ENCODE measurements at places on chromosomes 1 and 21.

DNA sequence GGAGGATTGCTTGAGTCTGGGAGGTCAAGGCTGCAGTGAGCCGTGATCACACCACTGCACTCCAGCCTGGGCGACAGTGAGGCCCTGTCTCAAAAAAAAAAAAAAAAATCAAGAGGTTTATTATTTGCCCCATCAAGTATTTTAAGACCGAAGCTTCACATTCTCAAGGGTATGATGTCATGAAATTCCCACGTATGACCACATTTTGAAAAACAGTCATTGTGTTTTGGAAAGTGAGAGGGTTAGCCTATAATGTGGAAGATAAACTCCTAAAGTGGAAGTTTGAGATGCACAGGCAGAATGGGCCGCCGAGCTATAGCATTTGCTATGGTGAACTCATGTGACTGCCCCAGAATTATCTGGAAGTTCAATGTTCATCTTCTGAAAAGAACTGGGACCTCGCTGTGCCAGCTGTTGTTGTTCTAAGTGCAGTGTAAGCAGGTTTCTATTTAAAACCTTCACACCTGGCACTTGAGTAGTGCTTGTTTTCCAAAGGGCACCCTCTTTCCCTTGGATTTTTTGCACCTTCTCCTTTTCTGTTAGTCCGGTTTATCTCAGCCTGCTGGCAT is 96.9 kb upstream of the SLC25A33 start:
- H3K27me3 ChIP-seq: no peaks in the 10 kb centered on the region
- no peaks in the 10 kb centered on the region for H3K36me3 ChIP-seq
- no peak overlapping the region for H3K4me3 ChIP-seq
- H3K27ac ChIP-seq: peak overlapping the region; percentile 63
- no peak for DNase-seq

DNA sequence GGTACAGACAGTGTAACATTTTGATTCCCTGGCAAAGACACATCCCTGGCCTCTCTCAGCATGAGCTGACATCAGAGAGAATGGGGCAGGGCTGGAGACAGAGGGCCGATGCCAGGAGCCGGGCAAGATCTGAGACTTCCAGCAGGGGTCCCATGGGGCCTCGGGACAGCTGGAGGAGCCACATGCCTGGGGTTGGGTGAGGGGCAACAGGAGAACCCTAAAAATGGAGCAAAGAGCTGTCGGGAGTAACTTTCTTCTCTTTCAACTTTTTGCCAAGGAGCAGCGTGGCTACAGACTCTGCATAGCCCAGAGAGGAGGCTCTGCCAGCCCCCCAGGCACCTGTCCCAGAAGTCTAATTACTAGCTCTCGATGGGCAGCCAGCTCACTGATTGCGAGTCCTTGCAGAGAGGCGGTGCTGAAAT is 130.8 kb downstream of the LACTBL1 start:
- DNase-seq: peak; percentile 29
- no peaks in the 10 kb centered on the region for H3K4me1 ChIP-seq
- no peaks in the 10 kb centered on the region for H3K36me3 ChIP-seq
- no peak overlapping the region for H3K27ac ChIP-seq

- no peaks in the 10 kb centered on the region for H3K27me3 ChIP-seq
- DNase-seq: no peak
- H3K36me3 ChIP-seq: no peaks in the 10 kb centered on the region
- no peak overlapping the region for H3K27ac ChIP-seq
- no peak overlapping the region for H3K4me3 ChIP-seq
- H3K4me1 ChIP-seq: no peaks in the 10 kb centered on the region
These were observed 30.3 kb downstream of the YARS1 start for GRCh38 chr1:32786856-32787255.

DNA sequence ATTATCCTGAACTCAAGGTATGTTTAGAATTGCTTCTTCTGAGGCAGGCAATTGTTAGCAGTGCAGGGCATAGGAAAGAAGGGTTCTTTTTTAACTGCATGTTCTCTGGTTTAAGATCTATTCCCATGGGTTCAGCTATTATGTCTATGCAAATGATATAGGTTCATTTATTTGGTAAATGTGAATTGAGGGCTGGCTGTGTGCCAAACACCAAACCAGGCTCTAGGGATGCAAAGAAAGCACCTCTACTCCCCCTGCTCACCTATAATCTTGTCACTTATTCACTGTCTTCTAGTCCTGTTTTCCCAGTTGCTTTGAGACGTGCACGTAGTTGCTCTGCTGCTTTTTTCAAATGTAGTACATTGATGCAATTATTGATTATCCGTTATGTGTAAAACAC is 691 bp upstream of the KIFAP3 start:
- peak overlapping the region; percentile 72 for H3K4me3 ChIP-seq
- no peaks in the 10 kb centered on the region for H3K4me1 ChIP-seq
- DNase-seq: peak; percentile 20
- no peaks in the 10 kb centered on the region for H3K27me3 ChIP-seq
- no peaks in the 10 kb centered on the region for H3K36me3 ChIP-seq
- H3K27ac ChIP-seq: peak overlapping the region; percentile 85

GRCh38 chr1:67019600-67020136 is 34.3 kb downstream of the SLC35D1 start:
- H3K4me1 ChIP-seq: peaks cover 8% of the 10 kb centered on the region
- DNase-seq: peak; percentile 20

GRCh38 chr1:110262846-110263631 is 52.9 kb downstream of the KCNC4 start:
- DNase-seq: no peak
- H3K36me3 ChIP-seq: no peaks in the 10 kb centered on the region
- no peaks in the 10 kb centered on the region for H3K4me1 ChIP-seq
- H3K27ac ChIP-seq: no peak overlapping the region
